IMR-90 (cell line): ENCODE measurements at places on chromosomes 5 and 9. TPM values are rescaled to one million over a fixed set of nuclear protein-coding genes. Genes with fewer than 3 reads are reported as not detected.
A peak's percentile ranks its signal among the peaks of the same experiment; 100 is the strongest.

GRCh38 chr9:84671586-84672521 is 2.3 kb downstream of the NTRK2 start:
- H3K36me3 ChIP-seq: no peaks in the 10 kb centered on the region
- no peak overlapping the region for H3K27ac ChIP-seq
- no peak for DNase-seq
- H3K27me3 ChIP-seq: peaks cover 15% of the 10 kb centered on the region
- no peak overlapping the region for H3K4me3 ChIP-seq

Gene IL4
- not detected in 2 replicates for total RNA-seq

- H3K36me3 ChIP-seq: no peaks in the 10 kb centered on the region
- no peaks in the 10 kb centered on the region for H3K4me1 ChIP-seq
- no peak overlapping the region for H3K4me3 ChIP-seq
Observed at GRCh38 chr5:162372256-162372655, 304.7 kb downstream of the GABRG2 start.

- peaks cover 19% of the 10 kb centered on the region for H3K27me3 ChIP-seq
- no peak for DNase-seq
- no peaks in the 10 kb centered on the region for H3K36me3 ChIP-seq
- no peaks in the 10 kb centered on the region for H3K4me1 ChIP-seq
- no peak overlapping the region for H3K27ac ChIP-seq
Observed at GRCh38 chr5:171578829-171579491, 159.5 kb downstream of the FGF18 start.

Gene NADK2
- total RNA-seq: 17.4 and 21.1 TPM in 2 replicates

GRCh38 chr9:114735704-114736103 is 53.7 kb upstream of the TEX48 start:
- DNase-seq: no peak
- no peak overlapping the region for H3K27ac ChIP-seq
- H3K36me3 ChIP-seq: no peaks in the 10 kb centered on the region
- no peak overlapping the region for H3K4me3 ChIP-seq
- peaks cover 2% of the 10 kb centered on the region; the same call in 1 of the 2 replicates for H3K4me1 ChIP-seq

DNA sequence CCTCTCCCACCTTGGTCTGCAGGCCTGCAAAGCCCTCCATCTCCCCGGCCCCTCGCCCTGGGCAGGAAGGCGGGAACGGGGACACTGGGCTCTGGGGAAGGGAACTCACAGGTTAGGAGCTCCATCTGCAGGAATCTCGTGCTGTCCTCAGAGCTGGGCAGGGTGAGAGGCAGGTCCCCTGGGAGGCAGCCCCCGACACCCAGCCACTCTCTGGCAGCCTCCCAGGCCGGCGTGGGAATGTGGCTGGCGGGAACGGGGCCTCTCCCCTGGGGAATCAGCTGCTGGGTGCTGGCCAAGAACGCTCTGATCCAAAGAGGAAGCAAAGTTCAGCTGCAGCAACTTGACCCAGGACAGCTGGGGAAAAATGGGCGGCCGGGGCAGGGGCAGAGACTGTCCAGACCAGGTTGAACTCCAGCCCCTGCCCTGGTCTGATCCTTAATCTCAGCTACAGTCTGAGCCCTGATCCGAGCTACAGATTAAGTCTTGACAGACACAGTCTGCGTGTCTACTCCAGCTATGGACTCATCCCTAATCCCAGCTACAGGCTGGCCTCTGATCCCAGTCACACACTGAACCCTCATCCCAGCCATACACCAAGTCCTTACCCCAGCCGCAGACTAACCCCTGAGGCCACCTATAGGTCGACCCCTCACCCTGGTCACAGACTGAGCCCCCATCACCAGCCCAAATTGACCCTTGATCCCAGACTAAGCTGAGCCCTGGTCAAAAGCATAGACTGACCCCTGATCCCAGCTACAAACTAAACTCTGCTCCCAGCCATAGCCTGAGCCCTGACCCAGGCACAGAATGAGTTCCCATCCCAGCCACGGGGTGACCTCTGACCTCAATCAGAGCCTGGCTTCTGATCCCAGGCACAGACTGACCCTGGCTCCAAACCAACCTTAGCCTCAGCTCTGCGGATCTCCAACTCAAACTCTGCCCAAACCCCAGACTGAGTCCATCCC is 37.3 kb upstream of the EGFL7 start:
- no peaks in the 10 kb centered on the region for H3K36me3 ChIP-seq
- H3K4me3 ChIP-seq: no peak overlapping the region
- H3K27ac ChIP-seq: no peak overlapping the region
- DNase-seq: peak; percentile 31

- H3K36me3 ChIP-seq: no peaks in the 10 kb centered on the region
- DNase-seq: peak; percentile 73
- H3K4me3 ChIP-seq: no peak overlapping the region
- peaks cover 8% of the 10 kb centered on the region for H3K4me1 ChIP-seq
- H3K27ac ChIP-seq: no peak overlapping the region
Observed at GRCh38 chr9:70013598-70014196, 30.0 kb upstream of the MAMDC2 start.

- no peaks in the 10 kb centered on the region for H3K36me3 ChIP-seq
- H3K4me1 ChIP-seq: no peaks in the 10 kb centered on the region; the same call in 1 of the 2 replicates
- peak; percentile 26 for DNase-seq
- no peak overlapping the region for H3K4me3 ChIP-seq
Observed at GRCh38 chr9:111066468-111066867, 28.2 kb upstream of the LPAR1 start.

GRCh38 chr9:132673355-132673754 is 3.1 kb downstream of the GTF3C4 start:
- DNase-seq: peak; percentile 43
- no peak overlapping the region for H3K4me3 ChIP-seq
- H3K27ac ChIP-seq: no peak overlapping the region
- H3K4me1 ChIP-seq: peaks cover 2% of the 10 kb centered on the region; the same call in 1 of the 2 replicates
- no peaks in the 10 kb centered on the region for H3K27me3 ChIP-seq
- peaks cover 6% of the 10 kb centered on the region; the same call in 1 of the 2 replicates for H3K36me3 ChIP-seq

Gene NEUROG1
- not detected in 2 replicates for total RNA-seq

DNA sequence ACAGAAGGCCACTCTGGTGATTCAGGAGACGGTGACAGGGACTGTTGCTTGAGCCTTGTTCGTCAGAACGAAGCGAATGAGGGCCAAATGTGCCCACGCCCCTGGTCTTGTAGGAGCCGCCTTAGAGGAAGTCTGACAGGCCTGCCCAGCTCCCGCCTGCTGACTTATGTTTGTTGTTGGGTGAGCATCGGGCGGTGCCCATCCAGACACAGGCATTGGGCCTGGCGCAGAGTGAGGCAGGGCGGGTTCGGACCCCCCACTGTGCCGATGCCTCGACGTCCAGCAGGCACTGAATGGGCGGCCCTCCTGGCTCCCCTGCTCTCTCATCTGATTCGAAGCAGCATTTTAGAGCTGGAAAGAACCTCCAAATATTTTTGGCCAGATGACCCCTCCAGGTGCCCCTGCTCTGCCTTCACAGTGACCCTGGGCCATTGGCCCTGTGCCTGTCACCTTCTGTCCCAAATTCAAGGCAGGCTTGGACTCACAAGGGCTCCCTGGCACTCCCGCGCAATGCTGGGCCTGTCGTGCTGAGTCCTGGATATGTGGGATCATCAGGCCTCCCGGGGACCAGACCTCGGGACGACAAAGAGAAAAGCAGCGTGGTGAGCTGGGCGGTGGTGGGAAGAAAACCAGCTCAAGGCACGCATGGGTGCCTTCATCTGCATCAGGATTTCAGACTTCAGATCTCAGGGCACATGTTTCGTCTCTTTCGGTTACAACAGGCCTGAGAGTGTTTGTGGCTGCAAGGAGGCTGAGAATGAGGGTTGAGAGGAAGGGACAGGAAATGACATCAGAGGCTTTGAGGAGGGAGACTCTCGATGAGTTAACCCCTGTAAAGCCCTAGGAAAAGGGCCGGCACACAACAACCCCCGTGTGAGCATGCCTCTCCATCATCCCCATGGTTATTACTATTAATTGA is 37.1 kb upstream of the OLFM1 start:
- no peaks in the 10 kb centered on the region for H3K36me3 ChIP-seq
- H3K27ac ChIP-seq: no peak overlapping the region
- no peaks in the 10 kb centered on the region; the same call in 1 of the 2 replicates for H3K27me3 ChIP-seq
- DNase-seq: no peak

DNA sequence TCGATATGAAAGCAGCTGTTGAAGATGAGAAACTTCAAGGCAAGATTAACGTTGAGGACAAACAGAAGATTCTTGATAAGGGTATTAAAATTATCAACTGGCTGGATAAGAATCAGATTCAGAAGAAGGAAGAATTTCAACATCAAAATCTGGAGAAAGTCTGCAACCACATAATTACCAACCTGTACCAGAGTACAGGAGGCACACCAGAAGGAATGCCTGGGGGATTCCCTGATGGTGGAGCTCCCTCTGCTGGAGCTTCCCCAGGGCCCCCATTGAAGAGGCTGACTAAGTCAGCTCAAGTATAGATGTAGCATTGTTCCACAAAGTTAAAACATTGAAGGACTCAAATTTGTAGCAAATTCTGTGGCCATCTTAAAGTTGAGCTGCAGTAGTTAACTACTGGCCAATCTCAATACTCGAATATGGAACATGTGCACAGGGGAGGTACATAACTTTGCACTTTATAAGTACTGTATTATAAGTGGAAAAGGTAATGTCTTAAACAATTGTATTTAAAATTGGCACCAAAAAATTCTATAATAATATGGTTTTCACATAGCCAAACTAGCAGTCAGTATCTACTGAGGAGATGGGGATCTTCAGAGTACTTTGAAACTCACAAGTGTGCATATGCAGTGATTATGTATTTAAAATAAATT is 237.5 kb downstream of the CHSY3 start:
- no peak overlapping the region for H3K4me3 ChIP-seq
- no peak for DNase-seq
- no peak overlapping the region for H3K27ac ChIP-seq
- H3K27me3 ChIP-seq: no peaks in the 10 kb centered on the region
- H3K36me3 ChIP-seq: no peaks in the 10 kb centered on the region
- H3K4me1 ChIP-seq: no peaks in the 10 kb centered on the region

Gene OLFML2A
- 1.4 and 2.0 TPM in 2 replicates for total RNA-seq

DNA sequence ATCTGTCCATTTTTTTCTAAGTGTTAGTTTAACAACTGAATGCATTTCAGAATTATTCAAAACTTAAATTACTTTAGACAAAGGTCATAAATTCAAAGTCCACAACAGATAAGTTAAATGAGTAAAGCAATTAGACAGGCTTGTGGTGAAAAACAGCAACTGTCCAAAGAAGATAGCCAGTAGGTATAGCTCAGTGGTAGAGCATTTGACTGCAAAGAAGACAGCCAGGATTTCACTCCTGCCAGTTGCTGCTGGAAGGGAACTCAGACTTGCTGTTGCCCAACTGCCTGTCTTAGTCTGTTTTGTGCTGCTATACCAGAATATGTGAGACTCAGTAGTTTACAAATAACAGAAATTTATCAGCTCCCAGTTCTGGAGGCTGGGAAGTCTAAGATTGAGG is 10.0 kb downstream of the FANCC start:
- no peak for DNase-seq
- no peak overlapping the region for H3K4me3 ChIP-seq
- H3K27ac ChIP-seq: no peak overlapping the region
- H3K27me3 ChIP-seq: no peaks in the 10 kb centered on the region
- H3K36me3 ChIP-seq: no peaks in the 10 kb centered on the region

Gene SPATA31D4
- not detected in 2 replicates for total RNA-seq

Gene NOL6
- 42.8 and 47.3 TPM in 2 replicates for total RNA-seq

- H3K27ac ChIP-seq: no peak overlapping the region
- H3K27me3 ChIP-seq: peaks cover under 1% of the 10 kb centered on the region; the same call in 1 of the 2 replicates
- H3K4me3 ChIP-seq: no peak overlapping the region
- no peaks in the 10 kb centered on the region for H3K36me3 ChIP-seq
- peaks cover 12% of the 10 kb centered on the region for H3K4me1 ChIP-seq
- DNase-seq: no peak
Observed at GRCh38 chr5:10468256-10468655, 26.6 kb downstream of the ROPN1L start.

Gene WDR38
- not detected in 2 replicates for total RNA-seq

Gene SHISAL2B
- total RNA-seq: not detected in 2 replicates

Gene SLC9A3
- 0.56 and 0.72 TPM in 2 replicates for total RNA-seq

DNA sequence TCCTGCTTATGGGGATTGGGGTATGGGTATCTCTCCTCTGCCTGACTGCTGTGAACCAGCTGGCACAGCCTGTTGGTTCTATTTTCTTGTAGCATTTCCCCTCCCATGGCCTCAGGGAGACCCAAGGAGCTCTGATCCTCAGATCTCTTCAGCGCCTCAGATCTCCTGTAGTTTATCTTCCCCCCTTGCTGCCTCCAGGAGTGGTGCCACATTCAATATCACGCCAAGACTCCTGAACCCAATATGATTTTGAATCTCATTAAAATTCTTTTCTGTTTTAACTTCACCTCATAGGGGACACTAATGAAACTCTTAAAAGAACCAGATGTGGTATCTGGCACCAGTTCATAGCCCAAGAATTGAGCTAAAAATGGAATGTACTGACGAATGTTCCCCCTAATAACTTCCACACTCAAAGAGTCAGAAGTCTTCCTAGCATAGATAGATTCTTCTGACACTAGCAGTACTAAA is 59.6 kb upstream of the LIFR start:
- DNase-seq: no peak
- no peak overlapping the region for H3K4me3 ChIP-seq
- H3K27me3 ChIP-seq: peaks cover 1% of the 10 kb centered on the region; the same call in 1 of the 2 replicates
- H3K27ac ChIP-seq: no peak overlapping the region
- no peaks in the 10 kb centered on the region for H3K4me1 ChIP-seq

DNA sequence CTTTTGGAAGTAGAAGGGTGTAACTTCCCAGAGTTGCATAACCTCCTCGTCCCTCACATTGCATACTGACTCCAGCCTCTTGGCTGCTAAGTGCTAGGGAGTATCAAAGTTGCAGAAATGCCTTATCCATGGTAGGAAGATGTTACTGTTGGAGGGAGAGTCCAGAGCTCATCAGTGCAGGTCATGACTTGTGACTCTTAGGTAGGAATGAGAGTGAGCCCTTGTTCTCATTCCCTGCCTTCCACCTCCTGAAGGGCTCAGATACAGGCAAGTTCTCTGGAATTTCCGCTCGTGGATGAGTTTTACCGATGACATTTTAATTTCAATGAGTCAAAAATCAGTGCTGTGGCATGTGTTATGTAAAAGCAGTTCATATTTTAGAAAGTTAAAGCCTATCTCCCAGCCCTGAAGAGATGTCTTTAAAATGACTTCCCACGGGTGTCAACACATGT is 17.0 kb downstream of the IRX1 start:
- DNase-seq: no peak
- H3K36me3 ChIP-seq: no peaks in the 10 kb centered on the region
- H3K27me3 ChIP-seq: no peaks in the 10 kb centered on the region
- no peaks in the 10 kb centered on the region for H3K4me1 ChIP-seq

GRCh38 chr9:20407013-20407412 is 215.3 kb downstream of the MLLT3 start:
- no peak for DNase-seq
- H3K27ac ChIP-seq: no peak overlapping the region
- H3K27me3 ChIP-seq: no peaks in the 10 kb centered on the region
- H3K4me1 ChIP-seq: no peaks in the 10 kb centered on the region
- no peaks in the 10 kb centered on the region for H3K36me3 ChIP-seq

Gene SCAMP1
- 89.4 and 114 TPM in 2 replicates for total RNA-seq

GRCh38 chr5:173758676-173759075 is 129.5 kb upstream of the CPEB4 start:
- no peak overlapping the region for H3K27ac ChIP-seq
- peaks cover 2% of the 10 kb centered on the region for H3K27me3 ChIP-seq
- H3K36me3 ChIP-seq: no peaks in the 10 kb centered on the region
- DNase-seq: no peak
- H3K4me1 ChIP-seq: peaks cover 1% of the 10 kb centered on the region; the same call in 1 of the 2 replicates
